MG63 (cell line): ENCODE measurements at places on chromosomes 7 and 10. TPM values are rescaled to one million over a fixed set of nuclear protein-coding genes. Genes with fewer than 3 reads are reported as not detected.

Gene FHIP2A
- total RNA-seq = 7.1 and 9.4 TPM in 2 replicates

Gene MACROH2A2
- total RNA-seq = 15.0 and 16.3 TPM in 2 replicates

Gene IFIT2
- 14.3 and 18.7 TPM in 2 replicates for total RNA-seq

DNA sequence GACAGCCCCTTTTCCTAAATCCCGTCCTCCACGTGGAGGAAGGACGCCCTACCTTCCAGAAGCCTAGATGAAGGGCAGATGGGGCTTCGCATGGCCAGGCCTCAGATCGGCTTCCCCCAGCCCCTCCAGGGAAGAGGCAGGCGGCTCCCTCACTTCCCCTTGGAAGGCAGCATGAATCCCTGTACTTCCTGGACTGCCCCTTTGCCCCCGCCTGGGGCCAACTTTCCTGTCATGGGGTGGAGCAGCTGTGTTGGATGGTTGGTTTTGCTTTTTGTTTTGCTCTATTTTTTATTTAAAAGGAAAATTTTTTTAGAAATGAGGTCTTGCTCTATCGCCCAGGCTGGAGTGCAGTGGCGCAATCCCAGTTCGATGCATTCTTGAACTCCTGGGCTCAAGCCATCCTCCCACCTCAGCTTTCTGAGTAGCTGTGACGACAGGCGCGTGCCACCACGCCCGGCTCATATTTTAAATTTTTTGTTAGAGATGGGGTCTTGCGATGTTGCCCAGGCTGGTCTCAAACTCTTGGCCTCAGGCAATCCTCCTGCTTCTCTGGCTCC is 27.2 kb downstream of the GTF2IRD1 start:
- peak; percentile 70 for DNase-seq

DNA sequence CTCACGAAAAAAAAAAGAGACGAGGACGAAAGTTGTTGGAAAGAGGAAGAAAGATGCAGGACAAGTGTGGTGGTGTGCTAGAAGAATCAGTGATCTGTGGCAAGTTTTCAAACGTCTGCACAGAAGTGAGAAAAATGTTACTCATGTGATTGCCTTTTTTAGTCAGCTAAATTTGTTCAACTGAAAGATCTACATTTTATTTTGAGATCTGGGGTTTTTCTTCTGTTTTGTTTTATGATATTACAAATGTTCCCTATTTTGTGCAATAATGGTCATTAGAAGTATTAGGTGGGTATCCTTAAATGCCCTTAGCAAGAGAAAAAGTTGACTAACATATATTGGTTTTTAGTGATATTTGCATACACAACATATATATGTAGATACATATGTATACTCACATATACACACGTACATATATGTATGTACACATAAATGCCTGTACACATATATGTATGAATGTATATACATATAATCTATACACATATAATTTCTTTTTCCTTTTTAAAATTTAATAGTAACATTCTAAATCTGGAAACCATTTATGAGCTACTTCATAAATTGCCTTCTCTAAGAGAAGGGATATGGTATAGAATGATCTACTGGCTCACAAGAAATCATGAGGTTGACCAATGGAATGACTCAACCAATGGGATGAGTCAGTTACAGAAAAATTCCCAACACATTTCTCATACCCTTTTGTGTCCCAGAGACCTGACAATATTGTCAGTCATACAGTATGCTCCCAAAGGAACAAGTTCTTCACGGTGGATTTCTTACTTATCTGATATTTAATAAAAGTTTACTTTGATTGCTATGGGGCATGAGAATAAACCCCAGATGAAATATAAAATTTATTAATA is 38.4 kb downstream of the SLC39A12 start:
- no peak for DNase-seq

- DNase-seq = no peak
Observed at GRCh38 chr10:73931767-73932619, 21.1 kb downstream of the PLAU start.

DNA sequence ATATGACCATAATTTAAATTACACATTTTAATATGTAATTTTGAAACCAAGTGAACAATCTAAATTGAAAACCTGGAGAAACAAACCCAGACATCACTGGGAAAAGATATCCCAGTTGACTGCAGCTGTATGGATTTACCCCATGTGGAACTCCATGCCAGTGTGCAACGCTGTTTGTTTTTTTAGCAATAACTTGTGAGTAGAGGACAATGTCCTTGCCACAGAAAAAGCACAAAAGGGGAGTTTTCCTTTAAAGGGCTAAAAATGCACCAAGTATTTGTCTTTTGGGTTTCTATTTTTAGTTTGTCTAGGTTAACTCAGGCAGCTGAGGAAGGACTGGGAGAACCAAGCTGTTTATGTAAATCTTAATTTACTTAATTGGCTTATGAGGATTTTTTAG is 15.1 kb upstream of the COL17A1 start:
- DNase-seq = no peak

GRCh38 chr10:48437546-48437945 is 131.1 kb downstream of the MAPK8 start:
- no peak for DNase-seq

GRCh38 chr10:42827201-42827600 is 44.6 kb downstream of the BMS1 start:
- DNase-seq = no peak
